Occipital lobe (tissue), 3 donors: ENCODE measurements at places on chromosomes 1 and 21. TPM values are rescaled to one million over a fixed set of nuclear protein-coding genes. Genes with fewer than 3 reads are reported as not detected.

DNA sequence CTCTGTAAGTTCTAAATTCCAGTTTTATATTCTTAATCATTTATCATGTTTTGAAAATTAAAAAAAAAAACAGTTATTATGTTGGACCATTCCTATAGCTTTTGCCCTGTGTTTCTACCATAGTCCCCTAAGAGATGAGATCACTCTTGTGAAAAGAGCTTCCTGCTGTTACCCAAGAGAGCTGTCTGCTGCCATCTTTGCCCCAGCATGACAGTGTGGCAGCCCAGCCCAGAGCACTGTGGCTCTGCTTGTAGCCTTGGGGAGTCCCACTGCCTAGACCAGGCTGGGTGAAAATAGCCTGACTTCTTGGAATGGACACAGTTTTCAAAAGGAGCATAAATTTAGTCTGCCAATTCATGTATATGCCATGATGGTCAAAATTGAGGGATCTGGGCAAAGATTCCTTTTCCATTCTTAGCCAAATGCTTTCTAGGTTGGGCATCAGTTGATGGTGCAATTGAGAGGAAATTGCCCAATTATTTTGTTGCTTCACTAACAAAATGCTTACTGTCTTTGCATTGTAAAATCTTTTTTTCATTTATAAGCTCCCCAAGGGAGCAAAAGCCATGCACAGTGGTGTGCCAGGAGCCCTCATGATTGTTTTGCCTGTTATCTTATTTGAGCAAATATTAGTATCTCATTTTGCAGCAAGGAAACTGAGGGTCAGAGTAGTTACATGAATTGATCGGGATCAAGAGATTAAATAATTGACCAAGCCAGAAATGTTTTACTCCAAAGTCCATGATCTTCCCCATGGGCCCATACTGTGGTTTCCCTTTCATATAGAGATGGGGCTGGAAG is 72.8 kb downstream of the ETS2 start:
- DNase-seq = no peak

- no peak for DNase-seq
These were observed 5.4 kb downstream of the SLC6A9 start for GRCh38 chr1:44025816-44026215.

- no peak for DNase-seq
These were observed 20.6 kb upstream of the ITLN1 start for GRCh38 chr1:160905617-160905989.

- DNase-seq = no peak
These were observed 94.7 kb upstream of the NRIP1 start for GRCh38 chr21:15159382-15160020.

- DNase-seq = no peak
These were observed 51.8 kb upstream of the GFI1 start for GRCh38 chr1:92538413-92539061.

- DNase-seq = no peak
These were observed 1.2 kb upstream of the PSMB2 start for GRCh38 chr1:35642471-35642955.

- DNase-seq = no peak
These were observed 20.7 kb downstream of the ECE1 start for GRCh38 chr1:21269461-21270085.

DNA sequence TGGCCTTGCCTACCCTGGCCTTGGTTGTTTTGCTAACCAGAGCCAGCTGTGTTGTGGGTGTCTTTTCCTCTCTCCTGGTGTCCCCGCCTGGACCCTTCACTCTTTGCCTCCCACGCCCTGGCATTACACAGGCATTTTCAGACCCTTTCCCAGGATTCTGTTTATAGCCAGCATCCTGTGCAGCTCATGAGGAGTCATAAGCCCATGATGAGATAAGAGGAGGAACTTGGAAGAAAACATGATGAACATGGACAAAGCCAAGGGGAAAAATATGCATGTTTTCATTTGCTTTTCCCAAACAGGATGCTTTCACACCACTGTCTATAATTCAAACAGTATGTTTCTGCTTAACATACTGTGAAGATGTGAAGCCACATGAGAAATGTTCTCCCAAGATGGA is 18.7 kb upstream of the WARS2 start:
- no peak for DNase-seq

DNA sequence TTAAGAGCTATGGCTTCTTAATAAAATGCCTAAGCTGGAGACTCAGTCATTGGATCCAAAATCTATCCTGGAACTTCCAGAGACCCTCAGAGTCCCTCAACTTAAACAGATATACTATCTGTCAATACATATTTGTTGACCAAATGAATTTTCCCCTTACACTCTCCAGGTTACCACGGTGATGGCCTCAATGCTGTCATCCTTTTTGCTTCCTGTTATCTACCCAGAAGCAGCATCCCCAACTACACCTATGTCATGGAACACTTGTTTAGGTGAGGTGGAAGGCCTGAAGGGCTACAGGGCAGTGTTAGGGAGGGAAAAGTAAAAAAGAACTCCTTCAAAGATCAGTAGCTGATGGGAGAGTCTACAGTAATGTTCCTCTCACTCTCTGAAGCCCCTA is 4.4 kb upstream of the C1orf56 start:
- DNase-seq = no peak

- no peak for DNase-seq
These were observed 90.6 kb downstream of the TRIM11 start for GRCh38 chr1:228315945-228316588.

GRCh38 chr1:51651552-51651942 is 34.7 kb downstream of the OSBPL9 start:
- DNase-seq = no peak

GRCh38 chr1:9004700-9005394 is 21.4 kb downstream of the SLC2A7 start:
- DNase-seq = peak; percentile 32

DNA sequence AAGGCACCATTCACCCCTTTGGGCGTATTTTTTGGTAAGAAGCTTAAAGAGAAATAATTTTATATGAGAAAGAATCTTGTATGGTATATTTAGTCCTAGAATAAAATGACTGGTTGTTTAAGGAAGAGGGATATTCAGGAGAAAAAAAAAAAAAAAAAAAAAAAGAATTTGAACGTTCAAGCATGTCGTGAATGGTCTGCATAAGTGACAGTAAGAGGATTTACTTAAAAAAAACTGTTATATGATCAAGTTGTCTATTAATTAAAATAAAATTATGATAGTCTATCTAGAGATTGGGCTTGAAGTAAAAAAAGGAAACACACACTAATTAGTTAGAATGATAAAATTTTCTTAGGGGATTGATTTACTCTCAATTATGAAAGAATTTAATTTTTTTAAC is 11.7 kb upstream of the OR14I1 start:
- no peak for DNase-seq

GRCh38 chr1:31860581-31860980 is 44.8 kb upstream of the SPOCD1 start:
- no peak for DNase-seq

Gene IL10
- not detected for total RNA-seq

Gene AIRE
- total RNA-seq = not detected

Gene GPR61
- 5.3 TPM for total RNA-seq

Gene STK40
- total RNA-seq = 13.1 TPM

Gene OR6K3
- total RNA-seq = not detected

Gene PDPN
- total RNA-seq = 5.9 TPM

Gene GUCA2A
- total RNA-seq = not detected
